ENCODE measurements at places on chromosomes 16 and 17.

- no peak for DNase-seq
Observed at GRCh38 chr16:76946879-76947278, 244.1 kb upstream of the MON1B start.

GRCh38 chr16:23334457-23334853 is 32.4 kb downstream of the SCNN1B start:
- DNase-seq = no peak

DNA sequence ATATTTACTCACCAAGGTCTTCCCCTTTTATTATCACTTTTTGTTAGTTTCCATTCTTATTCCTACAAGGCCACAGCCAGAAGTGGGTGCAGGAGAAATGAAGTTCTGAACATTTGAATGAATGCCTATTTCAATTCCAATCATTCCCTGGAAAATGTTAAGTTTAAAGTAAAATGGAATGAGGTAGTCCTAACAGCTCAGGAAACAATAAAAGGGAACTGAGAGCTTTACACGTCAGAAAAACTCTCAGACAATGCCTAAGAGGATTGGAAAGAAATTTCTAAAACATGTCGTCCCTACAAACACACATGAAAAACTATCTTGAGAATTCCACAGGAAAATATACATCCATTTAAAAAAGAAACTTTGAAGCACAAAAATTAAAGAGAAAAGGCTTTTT is 238.8 kb downstream of the STX8 start:
- no peak for DNase-seq

DNA sequence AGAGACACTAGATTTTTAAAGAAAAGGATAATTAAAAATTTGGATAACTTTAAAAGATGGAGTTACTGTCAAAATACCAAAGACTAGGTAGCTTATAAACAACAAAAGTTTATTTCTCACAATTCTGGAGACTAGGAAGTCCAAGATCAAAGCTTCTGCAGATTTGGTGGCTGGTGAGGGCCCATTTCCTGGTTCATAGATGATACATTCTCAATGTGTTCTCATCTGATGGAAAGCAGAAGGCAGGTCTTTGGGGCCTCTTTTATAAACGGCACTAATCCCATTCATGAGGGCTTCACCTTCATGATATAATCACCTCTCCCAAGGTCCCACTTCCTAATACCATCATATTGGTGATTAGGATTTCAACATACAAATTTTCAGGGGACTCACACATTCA is 33.7 kb downstream of the NLK start:
- no peak for DNase-seq

- DNase-seq = no peak
Observed at GRCh38 chr17:79769570-79770506, 8.1 kb upstream of the CBX2 start.

- DNase-seq = no peak
Observed at GRCh38 chr16:24101431-24101830, 154.7 kb upstream of the CACNG3 start.

DNA sequence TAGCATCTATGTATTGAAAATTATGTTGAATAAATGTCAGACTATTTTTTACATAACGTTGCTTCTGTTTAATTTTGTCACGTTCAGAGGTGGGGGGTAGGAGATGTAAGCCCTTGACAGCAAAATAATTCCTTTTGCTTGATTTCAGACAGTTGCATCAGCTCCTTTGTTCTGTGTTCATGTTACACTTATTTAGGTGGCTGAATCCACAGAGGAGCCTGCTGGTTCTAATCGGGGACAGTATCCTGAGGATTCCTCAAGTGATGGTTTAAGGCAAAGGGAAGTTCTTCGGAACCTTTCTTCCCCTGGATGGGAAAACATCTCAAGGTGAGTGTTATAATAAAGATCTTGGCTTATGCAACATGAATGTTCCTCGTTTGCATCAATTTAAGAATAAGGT is 4.5 kb downstream of the HERPUD1 start:
- no peak for DNase-seq

- DNase-seq = no peak
Observed at GRCh38 chr17:67617304-67617899, 100.3 kb upstream of the NOL11 start.

- no peak for DNase-seq
Observed at GRCh38 chr16:77063676-77064016, 127.3 kb upstream of the MON1B start.

- DNase-seq = no peak
Observed at GRCh38 chr17:81927152-81927652, 333 bp downstream of the MAFG start.

Measured in activated CD4-positive, CD25-positive, alpha-beta regulatory T cell (primary cell).